ENCODE measurements at places on chromosomes 13 and 19. TPM values are rescaled to one million over a fixed set of nuclear protein-coding genes. Genes with fewer than 3 reads are reported as not detected.

- no peak for DNase-seq
Measured at GRCh38 chr19:2127758-2128157, 23.6 kb downstream of the AP3D1 start.

- peak; percentile 76 for DNase-seq
Measured at GRCh38 chr13:26707122-26708006, 53.2 kb downstream of the GPR12 start.

DNA sequence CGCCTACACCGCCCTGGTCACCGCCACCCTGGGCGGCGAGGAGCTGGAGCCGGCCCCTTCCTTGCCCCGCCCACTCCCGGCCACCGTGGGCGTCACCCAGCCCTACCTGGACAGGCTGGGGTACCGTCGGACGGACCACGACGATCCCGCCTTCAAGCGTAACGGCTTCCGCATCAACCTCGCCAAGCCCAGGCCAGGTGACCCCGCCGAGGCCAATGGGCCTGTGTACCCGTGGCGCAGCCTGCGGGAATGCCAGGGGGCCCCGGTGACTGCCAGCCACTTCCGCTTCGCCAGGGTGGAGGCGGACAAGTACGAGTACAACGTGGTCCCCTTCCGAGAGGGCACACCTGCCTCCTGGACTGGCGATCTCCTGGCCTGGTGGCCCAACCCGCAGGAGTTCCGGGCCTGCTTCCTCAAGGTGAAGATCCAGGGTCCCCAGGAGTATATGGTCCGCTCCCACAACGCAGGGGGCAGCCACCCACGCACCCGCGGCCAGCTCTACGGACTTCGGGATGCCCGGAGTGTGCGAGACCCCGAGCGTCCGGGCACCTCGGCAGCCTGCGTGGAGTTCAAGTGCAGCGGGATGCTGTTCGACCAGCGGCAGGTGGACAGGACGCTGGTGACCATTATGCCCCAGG lies 7.0 kb downstream of the CILP2 start:
- no peak for DNase-seq

DNA sequence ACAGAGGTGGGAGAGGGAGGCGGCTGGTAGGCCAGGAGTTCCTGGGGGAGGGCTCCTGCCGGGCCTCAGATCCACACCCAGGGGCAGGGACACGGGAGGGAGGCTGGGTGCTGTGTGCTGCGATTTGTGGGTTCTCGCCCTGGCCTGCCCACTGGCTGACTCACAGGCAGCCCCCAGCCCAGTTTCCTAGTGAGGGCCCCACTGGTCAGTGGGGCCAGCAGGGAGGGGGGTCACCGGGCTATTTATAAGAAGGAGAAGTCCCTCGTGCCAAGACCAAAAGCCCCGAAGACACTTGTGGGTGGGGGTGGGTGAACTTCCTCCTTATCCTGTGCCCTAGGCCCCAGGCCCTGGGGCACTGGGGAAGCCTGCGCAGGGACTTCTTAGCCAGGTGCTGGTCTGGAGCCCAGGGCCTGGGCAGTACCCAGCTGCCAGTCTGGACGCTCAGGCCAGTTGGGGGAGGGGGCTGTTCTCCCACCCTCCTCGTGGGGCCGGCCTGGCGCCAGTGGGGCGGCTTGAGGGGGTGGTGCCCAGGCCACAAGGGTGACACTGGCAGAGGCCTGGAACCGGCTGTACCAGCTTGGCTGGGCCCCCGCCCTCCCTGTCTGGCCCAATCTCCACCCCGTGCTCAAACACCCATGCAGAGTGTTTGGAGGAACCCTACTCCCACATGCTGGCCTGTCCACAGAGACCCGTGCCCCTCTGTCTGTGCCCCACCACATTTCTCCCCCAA lies 5.0 kb upstream of the JUNB start:
- DNase-seq: no peak

- peak; percentile 32 for DNase-seq
Measured at GRCh38 chr13:74206061-74206561, 71.9 kb upstream of the KLF12 start.

GRCh38 chr13:114057166-114058050 lies 75.0 kb downstream of the RASA3 start:
- DNase-seq: no peak

KIR3DL1 gene
- not detected for total RNA-seq

CUL4A gene
- 95.1 TPM for total RNA-seq

MAMSTR gene
- total RNA-seq: 1.4 TPM

C1QTNF9B gene
- not detected for total RNA-seq

Measured in neural progenitor cell (in vitro differentiated cells).